ENCODE measurements at places on chromosomes 2 and 18.

- no peak for DNase-seq
These were observed 54.7 kb upstream of the RIOK3 start for GRCh38 chr18:23398401-23398800.

DNA sequence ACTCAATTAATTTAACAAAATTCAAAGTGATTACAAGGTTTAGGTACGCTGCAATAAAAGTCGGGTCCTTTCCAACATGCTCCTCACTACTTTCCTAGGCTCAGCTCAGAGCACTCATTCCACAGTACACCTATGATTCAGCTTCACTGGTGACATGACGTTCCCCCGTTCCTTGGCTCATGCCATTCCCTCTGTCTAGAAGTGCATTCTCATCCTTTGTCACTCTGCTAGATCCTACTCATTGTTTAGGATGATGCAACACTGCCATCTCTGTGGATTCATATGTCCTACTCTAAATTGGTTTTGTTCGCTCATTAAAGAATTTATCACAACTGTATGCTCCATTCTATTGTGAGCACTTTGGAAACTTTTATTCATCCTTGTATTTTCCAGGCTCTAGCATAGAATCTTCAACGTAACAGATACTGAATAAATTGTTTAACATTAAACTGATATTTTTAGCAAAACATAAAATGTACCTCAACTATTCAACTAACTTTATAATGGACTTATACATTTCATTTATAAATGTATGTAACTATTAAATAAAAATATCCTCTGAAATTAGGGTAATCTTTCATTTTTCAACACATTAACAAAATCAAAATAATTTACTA is 78.6 kb downstream of the FAM228A start:
- DNase-seq = no peak

- DNase-seq = no peak
These were observed 37.4 kb downstream of the ZNF236 start for GRCh38 chr18:76859474-76860339.

GRCh38 chr2:37366773-37367172 is 22.3 kb downstream of the QPCT start:
- peak; percentile 87 for DNase-seq

Measured in MV-4-11 (cell line).